ENCODE measurements at places on chromosomes 6 and 20.

- no peak for DNase-seq
Observed at GRCh38 chr6:156182356-156182755, 594.8 kb upstream of the ARID1B start.

- DNase-seq, result peak; percentile 16
Observed at GRCh38 chr6:5302995-5303622, 41.8 kb downstream of the FARS2 start.

GRCh38 chr20:62878244-62879038, 16.8 kb upstream of the TCFL5 start:
- DNase-seq, result no peak

- DNase-seq, result peak; percentile 6
Observed at GRCh38 chr6:119856136-119856535, 506.6 kb upstream of the MAN1A1 start.

DNA sequence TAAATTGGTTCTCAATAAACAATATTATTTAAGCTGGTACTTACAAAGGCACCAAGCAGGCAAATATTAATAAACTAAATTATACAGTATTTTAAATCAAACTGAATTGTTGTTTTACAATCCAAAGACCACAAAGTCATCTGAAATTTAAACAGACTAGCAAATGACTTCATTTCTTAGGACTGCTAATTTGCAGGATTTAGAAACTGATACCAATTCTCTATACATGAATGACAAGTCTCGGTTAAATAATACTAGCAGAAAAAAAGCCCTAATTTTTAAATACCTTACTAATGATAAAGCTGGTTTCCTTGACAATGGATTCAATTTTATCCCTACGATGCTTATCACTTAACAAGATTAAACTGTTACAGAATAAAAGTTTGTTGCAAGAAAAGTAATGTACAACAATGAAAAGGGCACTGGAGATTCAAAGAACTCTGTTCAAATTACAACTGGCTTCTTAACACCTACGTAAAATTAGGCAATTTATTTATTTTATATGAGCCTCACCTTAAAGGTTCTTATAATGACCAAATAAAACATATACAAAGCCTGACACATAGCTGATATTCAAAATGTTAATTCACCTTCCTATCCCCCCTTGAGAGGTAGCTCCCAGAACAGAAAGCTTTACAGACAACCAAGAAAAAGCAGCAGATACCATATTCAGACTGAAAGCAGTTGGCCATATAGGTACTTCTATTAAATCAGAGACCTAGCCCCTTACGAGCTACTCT, 33.1 kb downstream of the HBS1L start:
- no peak for DNase-seq

GRCh38 chr20:2329286-2329685, 33.5 kb downstream of the TGM3 start:
- DNase-seq, result no peak

- no peak for DNase-seq
Observed at GRCh38 chr20:20317621-20318364, 50.1 kb upstream of the INSM1 start.

DNA sequence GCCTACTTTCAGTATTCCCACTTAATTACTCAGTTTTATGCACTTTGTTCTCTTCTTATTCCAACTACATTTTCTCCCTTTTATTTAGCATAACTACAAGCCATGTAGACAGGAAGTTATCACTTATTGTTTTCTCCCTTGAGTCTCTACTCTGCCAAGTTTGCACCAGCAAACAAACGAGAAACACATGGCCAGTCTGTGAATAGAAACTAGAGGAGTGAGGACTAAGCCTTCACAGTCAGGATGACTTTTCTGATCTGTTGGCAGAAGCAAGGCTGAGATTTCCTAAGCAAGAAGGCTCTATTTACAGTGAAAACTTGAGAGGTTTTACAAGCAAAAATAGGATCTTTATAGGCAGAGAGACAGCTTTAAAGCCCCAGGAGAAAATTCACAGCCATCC, 69.8 kb upstream of the TINAG start:
- peak; percentile 89 for DNase-seq

DNA sequence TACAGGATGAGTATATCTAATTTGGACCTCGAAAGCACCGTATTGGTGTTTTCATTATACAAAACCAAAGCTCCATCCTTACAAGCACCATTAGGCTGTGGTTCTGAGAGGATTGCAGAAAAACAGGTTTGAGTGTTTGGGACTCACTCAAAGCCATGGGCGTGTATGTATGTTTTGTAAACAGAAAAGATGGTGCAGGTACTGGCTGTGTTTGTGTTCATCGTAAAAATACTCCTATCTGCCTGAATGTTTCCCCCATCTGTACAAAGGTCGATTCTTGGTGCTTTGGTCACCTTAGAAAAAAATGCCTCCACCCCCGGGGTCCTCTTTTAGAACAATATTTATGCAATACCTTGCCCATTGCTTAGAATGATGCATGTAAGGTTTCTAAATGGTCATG, 286.6 kb downstream of the TSHZ2 start:
- no peak for DNase-seq

DNA sequence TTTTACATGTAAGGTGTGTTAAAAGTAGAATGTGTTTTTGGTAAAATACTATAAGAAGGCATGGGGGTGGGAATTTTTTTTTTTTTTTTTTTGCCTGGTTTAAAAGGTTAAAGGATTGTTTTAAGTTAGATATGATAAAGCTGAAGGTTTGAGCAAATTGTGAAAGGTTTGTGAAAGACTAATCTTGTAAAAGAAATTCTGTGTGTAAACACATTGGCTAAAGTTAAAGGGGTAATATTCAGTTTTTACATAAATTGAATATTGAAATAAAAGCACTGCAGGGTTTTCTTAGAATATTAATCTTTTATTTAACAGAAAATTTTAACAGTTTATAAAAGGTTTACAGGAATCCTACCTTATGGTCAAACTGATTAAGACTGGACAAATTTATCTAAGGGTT, 105.7 kb downstream of the DTNBP1 start:
- no peak for DNase-seq

DNA sequence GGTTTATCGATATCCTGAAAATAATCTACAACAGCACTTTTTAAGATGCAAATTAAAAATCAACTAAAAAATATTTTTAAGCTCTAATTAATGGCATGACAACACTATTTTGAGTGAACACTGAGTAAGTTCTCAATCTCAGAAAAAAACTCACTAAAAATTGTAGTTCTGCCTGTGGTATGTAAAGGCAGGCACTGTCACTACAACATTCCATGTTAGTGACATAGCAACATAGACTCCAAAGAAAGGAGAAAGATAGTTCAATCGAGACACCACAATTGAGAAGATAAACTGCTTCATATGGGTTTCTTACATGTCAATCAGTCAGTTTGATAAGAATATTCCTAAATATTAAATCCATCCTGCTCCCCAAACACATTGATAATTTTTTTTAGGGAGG, 38.0 kb downstream of the COL12A1 start:
- DNase-seq, result no peak

GRCh38 chr6:10268111-10268510, 146.8 kb downstream of the TFAP2A start:
- DNase-seq, result no peak

DNA sequence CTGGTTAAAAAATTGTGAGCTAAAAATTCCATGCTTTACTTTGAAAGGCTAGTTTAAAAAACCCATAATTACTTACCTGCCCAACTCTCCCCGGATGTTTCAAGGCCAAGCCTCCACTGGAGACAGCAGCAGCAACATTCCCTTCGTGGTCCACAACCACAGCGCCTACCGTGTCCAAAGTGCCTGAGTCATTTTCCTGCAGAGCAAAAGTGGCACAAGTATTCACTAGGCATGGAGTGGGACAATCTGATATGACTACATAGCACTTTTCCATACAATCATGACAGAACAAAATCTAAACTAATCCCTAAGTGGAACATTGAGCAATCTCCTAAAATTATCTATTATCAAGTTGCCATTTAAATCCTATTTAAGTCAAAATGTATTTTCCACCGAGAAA, 104.8 kb downstream of the TASP1 start:
- no peak for DNase-seq

GRCh38 chr6:125789167-125789566, 1.6 kb upstream of the NCOA7 start:
- peak; percentile 58 for DNase-seq

- DNase-seq, result no peak
Observed at GRCh38 chr20:13574071-13574470, 64.7 kb downstream of the TASP1 start.

- DNase-seq, result no peak
Observed at GRCh38 chr6:165484178-165484889, 174.9 kb upstream of the C6orf118 start.

DNA sequence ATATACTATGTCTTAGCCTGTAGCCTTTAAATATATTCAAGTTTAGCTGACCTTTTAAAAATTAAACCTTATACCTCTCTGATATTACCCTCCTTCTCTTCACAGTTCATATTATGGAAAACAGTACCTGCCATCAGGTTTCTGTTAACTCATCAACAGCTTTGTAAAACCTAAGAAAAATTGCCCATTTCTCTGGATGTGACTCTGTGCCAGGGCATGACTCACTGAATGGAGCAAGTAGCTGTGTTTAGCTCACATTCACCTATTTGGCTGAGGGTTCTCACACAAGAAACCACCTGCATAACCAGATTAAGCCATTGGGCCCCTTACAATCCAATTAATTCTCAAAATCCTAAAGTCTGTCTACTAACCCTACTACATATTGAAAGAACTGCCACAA, 678.8 kb upstream of the MARCKS start:
- no peak for DNase-seq

GRCh38 chr6:3068329-3069214, at the start of gene RIPK1:
Gene RIPK1, plus strand, starts transcription at chr6:3068494. Its CDS starts 8,330 bp downstream, at chr6:3076824.
- peak; percentile 96 for DNase-seq

GRCh38 chr6:18053078-18053477, 65.6 kb upstream of the KIF13A start:
- DNase-seq, result peak; percentile 78

- DNase-seq, result peak; percentile 20
Observed at GRCh38 chr6:133644892-133645619, 243.9 kb upstream of the TCF21 start.

DNA sequence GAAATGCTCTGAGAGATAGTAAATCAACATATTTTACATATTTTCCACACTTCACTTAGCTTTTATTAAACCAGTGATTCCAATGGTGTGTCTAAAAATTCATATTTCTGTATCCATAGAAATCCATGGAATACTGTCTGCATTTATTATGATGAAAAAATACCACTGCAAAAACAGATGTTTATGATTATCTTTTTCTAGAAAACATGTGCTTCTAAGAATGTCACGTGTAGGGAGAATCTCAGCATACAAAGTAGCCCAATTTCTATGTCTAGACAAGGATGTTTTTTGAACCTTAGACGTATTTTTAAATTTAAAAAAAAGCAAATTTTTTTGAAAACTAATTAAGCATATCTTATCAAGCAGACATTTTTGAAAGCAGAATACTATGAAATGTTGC, 622.4 kb downstream of the TENT5A start:
- DNase-seq, result peak; percentile 52

GRCh38 chr6:25192590-25193459, 86.3 kb upstream of the CARMIL1 start:
- peak; percentile 75 for DNase-seq

DNA sequence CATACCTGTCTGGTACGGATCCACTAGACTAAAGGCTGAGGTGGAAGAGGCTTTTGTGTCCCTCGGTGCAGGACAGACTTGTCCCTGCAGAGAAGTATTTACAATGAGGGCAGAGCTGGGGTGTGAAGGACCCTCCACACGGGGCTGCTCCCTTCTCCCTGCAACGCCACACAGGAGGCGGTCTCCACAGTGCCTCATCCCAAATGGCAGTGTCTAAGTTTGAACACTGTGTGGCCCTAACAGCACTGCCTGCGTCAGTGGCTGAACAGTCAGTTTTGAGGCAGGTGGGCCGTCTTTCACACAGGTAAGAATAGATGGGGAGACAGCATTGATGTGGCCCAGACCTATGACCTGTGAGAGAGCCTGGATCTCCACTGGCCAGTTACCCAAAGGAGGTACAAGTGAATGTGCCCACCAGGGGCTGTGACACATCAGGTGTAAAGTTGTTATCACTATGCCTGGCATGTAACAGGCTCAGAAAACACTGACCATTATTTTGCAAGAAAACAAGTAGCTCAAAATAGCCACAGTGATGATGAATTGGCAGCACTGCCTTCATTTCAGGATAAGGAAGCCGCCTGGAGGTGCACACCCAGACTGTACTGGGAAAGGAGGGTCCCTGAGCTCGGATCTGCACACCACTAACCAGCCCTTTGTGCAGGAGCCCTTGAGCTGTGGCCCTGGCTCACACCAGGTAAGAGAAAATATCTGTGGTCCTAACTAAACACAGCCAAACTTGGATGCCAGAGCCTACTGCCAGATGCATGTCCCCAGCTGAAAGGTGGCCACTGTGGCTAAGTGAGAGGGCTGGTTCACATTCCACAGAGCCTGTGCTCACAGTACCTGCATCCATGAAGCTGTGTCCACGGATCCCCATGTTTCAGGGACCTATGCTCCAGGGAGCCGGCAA, 246.7 kb downstream of the DLL1 start:
- DNase-seq, result no peak

DNA sequence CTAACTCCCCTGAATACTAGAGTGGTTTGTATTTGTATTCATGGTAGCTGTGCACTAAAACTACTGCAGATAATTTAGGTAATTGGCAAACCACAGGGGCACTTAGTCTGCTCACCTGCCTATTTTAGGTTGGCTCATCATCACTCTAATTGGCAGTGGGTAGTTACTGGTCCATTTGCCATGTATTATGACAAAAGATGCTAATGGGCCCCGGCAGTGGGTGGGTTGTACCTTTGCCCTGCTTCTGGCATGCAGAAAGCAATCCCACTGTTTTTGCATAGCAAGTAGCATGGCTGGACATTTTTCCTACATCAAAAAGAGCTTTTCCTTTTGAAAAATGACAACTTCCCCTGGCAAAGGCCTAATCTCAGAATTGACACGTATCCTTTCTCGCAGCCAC, 741.4 kb upstream of the MAP3K7 start:
- no peak for DNase-seq

DNA sequence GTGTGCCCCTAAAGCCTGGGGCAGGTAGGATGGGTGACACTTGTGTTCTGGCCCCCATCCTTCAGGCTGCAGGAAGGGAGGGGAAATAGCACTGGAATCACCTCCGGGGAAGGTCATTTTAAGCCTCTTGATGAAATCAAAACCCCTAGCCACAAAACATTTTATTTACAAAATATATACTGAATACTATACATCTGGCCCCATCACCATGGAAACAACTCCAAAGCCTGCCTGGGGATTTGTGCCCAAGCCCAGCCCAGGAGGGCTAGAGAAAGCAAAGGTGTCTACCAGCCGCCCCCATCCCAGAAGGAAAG, 2.6 kb downstream of the SMIM29 start:
- no peak for DNase-seq

GRCh38 chr6:30955367-30956042, 14.7 kb downstream of the MUCL3 start:
- DNase-seq, result peak; percentile 59

GRCh38 chr20:16404640-16405039, 168.6 kb downstream of the KIF16B start:
- DNase-seq, result no peak

GRCh38 chr6:158773581-158774449, 45.4 kb downstream of the EZR start:
- DNase-seq, result no peak

Measured in adipocyte (in vitro differentiated cells).